ENCODE measurements at places on chromosomes 13 and 19.

GRCh38 chr13:93625536-93625935 is 398.9 kb downstream of the GPC6 start:
- no peak for DNase-seq

DNA sequence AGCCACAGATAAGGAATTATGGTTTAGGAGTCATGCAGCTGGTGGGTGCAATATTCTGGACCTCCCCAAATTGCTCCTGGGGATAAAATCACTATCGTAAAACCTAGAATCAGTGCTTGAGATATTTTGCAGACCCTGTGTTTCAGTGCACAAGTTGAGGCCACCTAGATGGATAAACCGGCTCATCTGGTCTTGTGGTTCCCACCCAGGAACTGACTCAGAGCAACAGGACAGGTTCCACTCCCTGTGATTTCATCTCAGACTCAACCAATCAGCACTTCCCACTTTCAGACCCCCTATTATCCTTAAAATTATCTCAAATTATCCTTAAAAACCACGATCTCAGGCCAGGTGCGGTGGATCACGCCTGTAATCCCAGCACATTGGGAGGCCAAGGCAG is 21.0 kb downstream of the FBXL12 start:
- DNase-seq, result no peak

DNA sequence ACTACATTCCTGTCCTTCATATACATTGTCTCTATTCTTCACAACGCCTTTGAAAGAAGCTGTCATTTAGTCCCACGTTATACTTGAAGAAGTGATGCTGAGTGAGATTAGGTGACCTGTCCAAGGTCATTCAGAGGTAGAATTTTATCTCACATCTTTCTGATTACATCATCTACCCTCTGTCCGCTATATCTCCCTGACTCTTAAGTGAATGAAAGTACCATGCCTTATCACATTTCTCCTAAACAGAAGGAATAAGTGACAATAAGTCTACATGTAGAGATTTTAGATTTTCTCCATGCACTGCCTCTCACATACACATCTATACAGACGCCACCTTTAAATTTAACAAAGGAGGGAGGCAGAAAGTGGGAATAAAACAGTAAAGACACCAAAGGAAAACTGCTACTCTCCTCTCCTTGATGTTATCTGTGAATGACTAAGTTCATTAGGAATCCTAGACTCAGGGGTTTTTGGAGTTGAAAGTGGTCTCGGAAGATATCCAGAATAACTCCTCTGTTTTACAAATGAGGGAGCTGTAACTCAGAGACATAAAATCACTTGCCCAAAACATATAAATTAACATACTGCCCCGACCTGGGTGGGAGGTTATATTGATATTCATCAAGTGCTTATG is 4.9 kb upstream of the CLDN10 start:
- DNase-seq, result no peak

DNA sequence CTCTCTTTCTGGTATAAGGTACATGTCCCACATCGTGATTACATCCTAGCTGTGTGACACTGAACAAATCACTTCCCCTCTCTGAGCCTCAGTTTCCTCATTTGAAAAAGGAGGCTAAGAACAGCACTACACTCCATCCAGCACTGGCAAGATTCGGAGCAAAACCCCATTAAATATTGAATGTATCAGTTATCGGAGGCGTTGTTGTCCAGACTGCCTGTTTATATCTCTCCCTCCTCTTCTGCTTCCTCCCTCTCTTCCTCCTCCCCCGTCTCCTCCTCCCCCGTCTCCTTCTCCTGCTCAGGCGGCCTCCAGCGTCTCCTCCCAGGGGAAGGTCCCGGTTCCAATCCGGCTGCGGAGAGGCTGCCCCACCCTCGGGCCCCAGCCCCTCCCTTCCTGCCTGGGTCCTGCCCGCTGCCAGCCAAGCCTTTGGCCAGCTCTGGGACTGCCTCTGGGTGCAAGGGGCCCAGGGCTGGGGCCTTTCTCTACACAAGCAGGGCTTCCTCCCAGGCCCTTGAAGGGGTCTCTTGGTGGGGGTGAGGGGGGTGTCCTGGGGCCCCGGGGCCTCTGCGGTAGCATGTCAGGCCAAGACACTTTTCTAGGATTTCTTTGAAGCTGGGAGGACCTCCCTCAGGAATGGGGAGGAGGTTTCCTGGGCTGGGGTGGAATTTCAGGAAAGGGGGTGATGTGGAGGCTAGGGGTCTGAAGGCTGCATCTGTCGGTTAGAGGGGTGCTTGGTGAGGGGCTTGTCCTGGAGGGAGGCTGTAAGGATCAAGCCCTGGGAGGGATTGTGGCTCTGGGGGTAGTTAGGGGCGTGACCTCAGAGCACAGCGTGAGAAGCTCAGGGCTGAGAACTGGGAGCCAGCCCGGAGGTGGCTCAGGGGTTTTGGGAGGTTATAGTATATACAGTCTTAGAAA is 1.9 kb downstream of the RRAS start:
- DNase-seq, result no peak

DNA sequence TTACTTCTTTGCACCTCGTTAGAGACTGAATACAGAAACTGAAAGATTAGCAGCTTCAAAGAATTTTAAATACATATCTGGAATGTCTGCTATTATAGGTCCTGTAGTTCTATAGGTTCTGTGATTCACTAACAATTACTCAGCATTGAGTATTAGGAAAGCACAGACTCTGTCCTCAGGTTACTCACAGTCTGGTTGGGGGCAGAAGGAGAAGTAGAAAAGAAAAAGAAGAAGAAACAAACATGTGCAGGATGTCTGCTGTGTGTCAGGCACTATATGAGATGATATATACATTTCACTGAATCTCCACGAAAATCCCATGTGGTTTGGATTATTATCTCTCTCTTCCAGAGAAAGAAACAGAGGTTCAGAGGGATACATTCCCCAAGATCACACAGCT is 40.1 kb downstream of the SERTM1 start:
- no peak for DNase-seq

GRCh38 chr19:38021352-38021751 is 114.3 kb downstream of the SIPA1L3 start:
- DNase-seq, result no peak

GRCh38 chr19:39850892-39851291 is 4.7 kb upstream of the FBL start:
- no peak for DNase-seq

Measured in CD4-positive, alpha-beta T cell treated with Interleukin-4 for 4 hours (primary cell).